NCI-H2029 (cell line): ENCODE measurements at places on chromosomes 4 and X.

GRCh38 chrX:13805241-13805640, 11.7 kb downstream of the GPM6B start:
- DNase-seq, result no peak

- DNase-seq, result no peak
Observed at GRCh38 chr4:78565971-78566372, 14.4 kb downstream of the ANXA3 start.

DNA sequence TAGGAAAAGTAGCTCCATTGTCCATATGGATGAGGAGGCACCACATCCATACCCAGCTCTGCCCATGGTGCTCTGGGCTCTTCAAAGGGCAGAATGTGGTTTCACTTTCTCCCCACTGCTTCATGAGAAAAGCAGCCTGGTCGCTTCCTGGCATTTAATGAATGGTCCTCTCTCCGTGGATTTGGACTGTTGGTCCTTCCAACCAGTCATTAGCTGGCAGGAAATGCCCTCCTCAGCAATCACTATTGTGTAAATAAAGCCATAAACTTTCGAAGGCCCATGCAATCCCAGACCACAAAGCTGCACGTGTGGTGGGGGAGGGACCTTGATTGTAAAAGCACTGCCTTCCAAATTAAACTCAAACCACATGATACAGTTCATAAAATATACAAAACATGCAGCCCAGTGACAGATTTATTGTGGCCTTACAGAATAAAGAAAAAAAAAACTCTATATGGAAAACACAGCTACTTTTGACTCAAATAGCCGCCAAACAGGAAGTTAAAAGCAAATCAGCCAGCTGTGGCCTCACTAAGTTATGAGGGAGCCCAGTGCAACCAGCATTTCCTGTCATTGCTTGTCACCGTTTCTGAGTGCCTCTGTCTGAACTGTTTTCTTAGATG, 8.1 kb downstream of the MBNL3 start:
- peak; percentile 55 for DNase-seq

GRCh38 chr4:1490011-1490653, 83.9 kb upstream of the NKX1-1 start:
- no peak for DNase-seq

DNA sequence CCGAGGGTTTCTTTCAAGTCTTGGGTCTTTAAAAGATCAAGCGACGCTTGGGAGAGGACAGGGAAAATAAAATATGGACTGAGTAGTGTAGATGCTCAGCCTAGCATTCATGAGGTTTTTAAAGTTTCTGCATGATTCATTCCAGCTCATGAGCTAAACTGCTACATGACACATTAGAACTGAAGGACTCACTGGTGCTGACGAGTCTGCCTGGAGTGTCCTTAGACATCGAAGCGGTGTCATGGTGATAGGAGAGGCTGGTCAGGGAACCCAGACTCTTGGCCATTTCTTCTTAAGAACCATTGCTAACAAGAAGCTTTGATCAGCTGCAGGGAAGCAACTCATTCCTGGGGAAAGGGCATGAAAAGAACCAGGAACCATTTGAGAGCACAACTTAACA, 158.6 kb downstream of the TRIML1 start:
- DNase-seq, result no peak

- DNase-seq, result no peak
Observed at GRCh38 chr4:19531906-19532848, 719.5 kb upstream of the SLIT2 start.

DNA sequence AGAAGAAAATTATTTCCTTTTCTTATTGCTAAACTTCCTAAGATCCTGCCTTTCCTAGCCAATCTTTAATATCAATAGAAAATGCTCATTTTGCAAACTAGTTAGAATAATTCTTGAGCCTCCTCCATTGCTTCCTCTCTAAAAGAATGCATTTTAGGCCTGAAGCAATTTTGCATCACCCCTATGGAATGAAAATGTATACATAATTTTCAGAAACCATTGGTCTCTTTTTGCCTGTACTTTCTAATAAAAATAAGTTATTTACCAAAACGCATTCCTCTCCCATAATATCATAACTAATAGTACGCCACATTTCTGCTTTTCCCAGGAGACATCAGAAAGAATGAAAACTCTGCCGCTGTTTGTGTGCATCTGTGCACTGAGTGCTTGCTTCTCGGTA, 1.7 kb downstream of the MUC7 start:
- no peak for DNase-seq

DNA sequence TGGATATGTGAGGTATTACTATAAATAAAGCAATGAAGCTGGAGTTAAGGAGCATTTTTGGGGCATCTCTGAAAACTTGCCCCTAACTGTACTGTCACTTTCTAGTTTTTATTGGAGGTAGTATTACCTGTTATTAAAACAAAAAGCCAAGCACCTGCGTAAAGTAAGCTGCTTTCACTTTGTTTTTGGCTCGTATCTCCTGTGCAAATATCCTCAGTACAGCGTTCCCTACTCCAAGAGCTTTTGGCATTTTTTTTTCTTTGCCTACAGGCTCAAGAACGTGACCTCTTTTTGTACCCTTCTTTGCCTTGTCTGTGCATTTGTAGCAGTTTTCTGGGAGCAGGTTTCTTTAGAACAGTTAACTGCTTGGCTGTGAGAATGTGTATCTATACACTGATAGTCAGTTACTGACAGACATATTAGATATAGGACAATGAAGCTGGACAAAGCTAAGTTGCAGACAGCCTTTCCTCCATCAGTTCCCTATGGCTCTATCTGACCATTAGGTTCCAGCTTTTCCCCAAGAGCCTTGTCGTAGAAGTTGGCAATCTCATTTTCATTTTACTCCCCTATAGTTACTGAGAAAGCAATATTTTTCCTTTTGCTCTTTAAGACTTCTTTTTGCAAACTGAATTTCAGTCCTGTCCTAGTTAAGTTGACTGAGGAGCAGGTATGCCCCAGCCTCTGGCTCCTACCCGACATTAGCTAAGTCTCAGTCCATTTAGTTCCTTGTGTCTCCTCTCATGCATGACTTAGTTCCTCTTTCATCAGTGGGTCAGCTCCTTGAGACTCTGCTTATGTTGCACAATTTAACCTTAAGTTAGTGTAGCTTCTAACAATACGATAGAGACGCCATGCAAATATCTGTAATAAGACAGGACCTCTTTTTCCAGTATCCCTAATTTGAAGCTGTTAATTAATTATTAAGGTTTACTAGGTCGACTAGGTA, 71.5 kb upstream of the HPRT1 start:
- no peak for DNase-seq

GRCh38 chr4:123301923-123302322, 94.7 kb upstream of the SPRY1 start:
- no peak for DNase-seq

GRCh38 chr4:122705547-122706117, 26.9 kb upstream of the BBS12 start:
- DNase-seq, result no peak

- DNase-seq, result peak; percentile 51
Observed at GRCh38 chr4:8427761-8428287, 12.7 kb downstream of the ACOX3 start.

- no peak for DNase-seq
Observed at GRCh38 chrX:69551421-69552009, 47.4 kb downstream of the NALF2 start.

DNA sequence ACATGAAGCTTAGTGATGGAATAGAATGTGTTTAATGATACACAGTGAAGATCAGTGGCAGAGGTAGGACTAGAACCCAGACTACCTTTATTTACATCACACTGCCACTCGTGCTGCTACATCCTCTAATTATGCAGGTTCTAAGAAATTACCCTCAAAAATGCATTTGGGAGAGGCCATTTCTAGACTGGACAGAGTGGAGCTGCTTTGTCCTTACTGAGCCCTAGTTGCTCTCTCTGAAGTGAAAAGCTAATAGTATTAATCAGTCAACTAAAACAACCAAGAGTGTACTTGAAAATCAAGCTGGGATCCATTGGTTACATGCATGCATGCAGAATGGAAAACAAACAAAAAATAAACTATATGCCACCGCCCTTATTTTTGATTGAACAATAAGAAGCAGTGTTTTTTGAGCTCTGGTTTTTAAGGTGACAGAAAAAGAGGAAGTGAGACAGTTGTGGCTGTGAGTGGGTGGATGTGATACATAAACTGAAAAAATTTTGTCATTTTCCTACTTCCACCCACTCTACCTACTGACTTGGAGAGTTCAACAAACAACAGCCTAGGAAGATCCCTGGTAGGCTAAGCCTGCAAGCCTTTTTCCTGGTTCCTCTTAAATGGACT, 6.8 kb upstream of the VSIG4 start:
- no peak for DNase-seq

DNA sequence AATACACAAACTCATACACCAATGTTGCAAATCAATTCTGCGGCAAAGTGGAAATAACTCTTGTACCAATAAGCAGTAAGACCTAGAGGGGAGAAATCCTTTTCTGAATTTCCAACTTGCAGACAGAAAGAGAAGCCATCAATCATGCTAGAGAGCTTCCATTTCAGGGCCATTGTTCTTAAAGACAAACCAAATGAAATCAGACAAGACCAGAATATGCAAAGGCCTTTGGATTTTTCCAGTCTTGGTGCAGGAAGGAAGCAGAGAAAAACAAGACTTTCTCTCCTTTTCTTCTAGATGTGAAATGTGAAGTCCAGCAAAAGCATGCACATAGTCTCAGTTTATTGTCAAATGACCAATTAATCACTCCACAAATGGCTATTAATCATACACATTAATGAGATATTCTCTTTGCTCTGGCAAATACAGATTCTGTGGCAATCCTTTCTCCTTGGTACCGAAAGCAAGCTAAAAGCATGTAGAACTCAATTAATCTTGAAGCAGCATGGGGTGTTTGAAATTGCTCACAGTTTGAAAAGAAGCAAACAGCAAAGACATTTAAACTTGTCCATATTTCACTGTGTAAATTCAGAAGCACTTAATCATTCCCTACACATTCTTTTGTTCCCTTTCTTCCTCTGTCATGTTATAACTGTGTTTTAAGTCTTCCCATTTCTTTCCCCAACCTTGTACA, 466.1 kb downstream of the GPAT3 start:
- DNase-seq, result no peak

GRCh38 chr4:25991340-25991739, 77.3 kb downstream of the SMIM20 start:
- DNase-seq, result no peak

DNA sequence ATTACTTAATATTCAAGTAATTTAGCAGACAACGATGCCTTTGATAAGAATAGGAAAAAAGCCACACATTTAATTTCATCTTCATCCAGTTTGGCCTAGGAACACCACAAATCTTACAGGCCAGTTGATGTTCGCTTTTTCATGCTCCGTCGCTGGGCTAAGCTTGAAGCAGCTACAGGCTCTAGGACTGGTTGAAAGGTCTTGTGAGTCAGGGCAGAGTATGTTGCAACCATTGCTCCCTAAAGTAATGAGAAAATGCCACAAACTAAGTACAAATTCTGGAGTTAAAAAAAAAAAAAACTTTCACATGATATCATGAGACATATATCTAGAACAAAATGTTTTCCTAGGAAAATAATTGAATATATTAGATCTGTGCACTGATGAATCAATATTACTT, 123.8 kb downstream of the RPS6KA6 start:
- no peak for DNase-seq

- DNase-seq, result no peak
Observed at GRCh38 chr4:152369203-152369901, 166.5 kb downstream of the FBXW7 start.

GRCh38 chr4:110025056-110025455, 112.4 kb downstream of the EGF start:
- no peak for DNase-seq

DNA sequence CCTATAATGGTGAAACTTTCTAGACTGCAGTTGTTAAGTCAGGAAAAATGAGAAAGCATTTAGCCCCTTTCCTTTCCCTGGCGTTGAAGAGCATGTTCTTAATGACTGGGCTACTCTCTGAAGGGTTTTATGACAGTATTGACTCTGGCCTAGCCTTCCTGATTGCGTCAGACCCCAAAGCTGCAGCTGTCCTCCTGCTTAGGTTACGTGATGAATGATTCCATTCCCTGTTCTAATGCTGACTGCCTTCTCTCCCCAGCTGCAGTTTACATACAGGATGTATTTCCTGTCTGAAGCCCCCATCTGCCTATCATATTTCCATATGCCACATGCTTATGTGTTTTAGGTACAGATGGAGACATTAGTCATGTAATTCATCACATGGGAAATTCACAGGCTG, 105.8 kb upstream of the EGFL6 start:
- peak; percentile 75 for DNase-seq

- DNase-seq, result no peak
Observed at GRCh38 chr4:155433636-155434360, 57.0 kb upstream of the MAP9 start.

- DNase-seq, result no peak
Observed at GRCh38 chrX:47514533-47515235, 31.7 kb upstream of the ZNF41 start.

DNA sequence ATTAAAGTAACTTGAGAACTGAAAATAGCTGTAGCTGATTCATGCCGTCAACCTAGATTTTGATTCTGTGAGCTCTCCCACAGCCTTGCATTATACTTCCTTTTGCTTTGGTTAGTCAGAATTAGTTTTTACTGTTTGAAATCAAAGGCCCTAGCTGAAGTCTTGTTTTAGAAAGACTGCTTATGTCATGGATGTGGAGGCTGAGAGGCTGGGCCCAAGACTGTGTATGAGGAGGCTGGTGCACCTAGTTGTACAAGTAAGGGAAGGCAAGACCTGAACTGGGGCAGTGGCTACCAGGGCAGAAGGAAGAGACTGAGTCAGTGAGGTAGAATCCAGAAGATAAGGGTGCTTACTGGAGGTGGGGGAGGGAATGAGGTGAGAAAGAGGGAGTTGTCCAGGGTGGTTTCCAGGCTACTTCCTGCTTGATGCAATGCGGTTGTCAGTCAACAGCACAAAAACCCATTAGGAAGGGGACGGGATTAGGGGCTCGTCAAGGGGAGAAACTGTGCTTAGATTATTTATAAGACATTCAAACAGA, 76.2 kb upstream of the PAGE3 start:
- no peak for DNase-seq

GRCh38 chr4:124642846-124643245, 69.7 kb downstream of the ANKRD50 start:
- DNase-seq, result no peak

DNA sequence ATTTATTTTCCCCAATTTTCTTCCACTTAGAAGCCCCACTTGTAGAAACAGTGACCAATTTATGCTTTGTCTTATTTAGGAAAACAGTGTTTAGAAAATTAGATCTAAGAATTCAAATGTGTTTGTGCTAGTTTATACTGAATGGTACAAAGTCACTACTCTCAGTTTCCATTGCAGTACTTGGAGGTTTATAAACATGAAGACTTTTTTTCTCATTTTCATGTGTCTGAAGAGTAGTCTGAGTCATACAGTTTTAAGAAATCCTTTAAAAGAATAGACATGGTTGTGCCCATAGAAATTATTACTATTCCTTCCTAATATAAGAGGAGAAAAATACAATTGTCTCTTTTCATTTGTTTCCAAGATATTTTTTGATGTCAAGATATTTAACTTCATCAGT, 458.7 kb downstream of the NAF1 start:
- DNase-seq, result no peak
